ENCODE measurements at places on chromosomes 16 and 17. TPM values are rescaled to one million over a fixed set of nuclear protein-coding genes. Genes with fewer than 3 reads are reported as not detected.

Gene GFAP
- not detected for total RNA-seq

DNA sequence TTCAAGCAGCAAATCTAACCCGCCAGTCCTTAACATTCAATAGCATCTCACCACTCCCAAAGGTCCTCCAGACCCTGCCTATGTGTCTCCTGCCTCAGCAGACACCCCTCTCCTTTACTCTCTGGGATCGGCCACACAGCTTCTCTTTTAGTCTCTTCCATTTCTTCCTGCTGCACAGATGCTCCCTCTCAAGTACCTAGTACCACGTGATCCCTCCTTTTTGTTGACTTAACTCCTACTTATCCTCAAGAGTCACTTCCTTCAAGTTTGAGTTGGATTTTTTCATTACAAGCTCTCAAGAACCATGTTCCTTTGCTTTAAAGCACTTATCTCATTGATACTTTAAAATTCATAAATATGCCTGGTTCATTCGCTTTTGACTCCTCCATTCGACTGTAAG, 24.9 kb downstream of the AMFR start:
- H3K4me1 ChIP-seq = no peaks in the 10 kb centered on the region
- H3K27ac ChIP-seq = no peak overlapping the region
- no peak overlapping the region for H3K4me3 ChIP-seq
- H3K27me3 ChIP-seq = no peaks in the 10 kb centered on the region
- H3K36me3 ChIP-seq = peaks cover 13% of the 10 kb centered on the region
- no peak for DNase-seq

DNA sequence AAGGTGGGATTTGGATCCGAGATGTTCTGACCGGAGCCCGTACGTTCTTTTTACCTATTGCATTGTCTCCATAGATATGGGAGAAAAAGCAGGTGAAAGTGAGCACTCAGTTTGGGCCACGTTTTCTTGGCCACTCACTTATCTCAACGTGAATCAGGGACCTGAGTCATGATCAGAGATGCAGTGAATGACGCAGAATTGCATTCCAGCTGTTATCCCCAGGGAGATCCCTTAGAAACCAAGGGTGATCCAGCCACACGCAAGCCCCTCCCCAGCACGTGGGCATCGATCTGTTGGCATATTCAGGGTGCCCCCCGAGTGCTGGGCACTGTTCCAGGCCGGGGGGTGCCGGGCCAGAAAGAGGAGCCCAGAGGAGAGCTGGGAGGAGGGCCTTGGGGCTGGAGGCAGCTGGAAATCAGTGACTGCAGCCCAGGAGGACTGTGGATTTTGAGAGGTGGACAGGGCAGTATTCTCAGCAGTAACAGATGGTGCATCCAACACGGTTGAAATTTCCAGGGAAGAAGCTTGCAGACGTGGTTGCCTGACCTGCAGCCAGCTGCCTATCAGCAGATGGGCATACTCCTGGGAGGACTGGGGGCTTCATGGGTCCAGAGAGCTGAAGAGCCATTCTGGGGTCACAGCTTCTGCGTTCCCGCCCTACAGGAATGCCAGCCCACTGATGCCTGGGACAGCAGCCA, 87.2 kb upstream of the CACNG5 start:
- H3K27ac ChIP-seq = no peak overlapping the region
- H3K27me3 ChIP-seq = no peaks in the 10 kb centered on the region
- no peak overlapping the region for H3K4me3 ChIP-seq
- H3K36me3 ChIP-seq = no peaks in the 10 kb centered on the region
- no peak for DNase-seq

DNA sequence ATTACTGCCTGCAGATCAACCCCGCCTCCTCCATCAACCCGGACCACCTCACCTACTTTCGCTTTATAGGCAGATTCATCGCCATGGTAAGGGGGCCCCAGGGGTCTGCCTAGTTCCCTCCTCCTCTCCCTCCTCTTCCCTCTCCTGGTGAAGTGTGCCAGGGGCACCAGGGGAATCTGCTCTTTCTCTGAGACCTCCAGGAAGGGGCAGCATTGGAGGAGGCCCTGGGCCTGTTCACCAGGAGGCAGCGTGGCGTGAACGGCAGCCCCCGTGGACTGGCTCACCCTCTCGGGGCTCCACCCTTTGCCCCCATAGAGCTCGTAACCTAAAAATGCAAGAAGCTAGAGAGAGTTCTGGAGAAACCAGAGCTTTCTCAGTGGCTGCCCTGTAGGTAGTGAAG, 17.1 kb upstream of the CLEC18A start:
- H3K36me3 ChIP-seq = peaks cover 35% of the 10 kb centered on the region
- no peak overlapping the region for H3K4me3 ChIP-seq
- H3K27ac ChIP-seq = no peak overlapping the region
- no peak for DNase-seq
- no peaks in the 10 kb centered on the region for H3K4me1 ChIP-seq
- no peaks in the 10 kb centered on the region for H3K27me3 ChIP-seq

Gene SLC12A3
- not detected for total RNA-seq

All from endothelial cell of umbilical vein (primary cell).